ENCODE measurements at places on chromosomes 12 and 14.

GRCh38 chr14:61568572-61569011, 126.7 kb upstream of the HIF1A start:
- no peak for DNase-seq

DNA sequence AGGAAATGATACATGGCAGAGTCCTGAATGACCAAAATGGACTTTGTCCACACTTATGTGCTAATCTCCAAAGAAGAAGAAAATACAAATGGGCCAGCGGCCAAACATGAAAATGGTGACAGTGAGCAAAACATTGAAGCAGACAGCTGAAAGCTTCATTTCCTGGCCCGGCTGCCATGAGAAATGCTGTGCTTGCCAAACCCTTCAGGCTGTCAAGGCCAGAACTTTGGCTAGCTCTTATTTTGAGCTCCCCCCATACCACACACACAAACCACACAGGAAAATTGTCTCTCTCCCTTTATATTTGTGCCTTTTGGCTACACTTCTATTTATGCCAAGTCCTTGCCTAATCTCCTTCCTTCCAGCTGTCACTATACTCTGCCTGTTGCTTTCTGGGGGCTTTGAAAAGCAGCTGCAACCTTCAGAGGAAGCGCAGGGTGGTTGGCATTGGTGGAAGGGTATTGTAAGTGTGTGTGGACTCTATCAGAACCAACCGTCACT, 323.8 kb downstream of the RAD51B start:
- DNase-seq = peak; percentile 78

DNA sequence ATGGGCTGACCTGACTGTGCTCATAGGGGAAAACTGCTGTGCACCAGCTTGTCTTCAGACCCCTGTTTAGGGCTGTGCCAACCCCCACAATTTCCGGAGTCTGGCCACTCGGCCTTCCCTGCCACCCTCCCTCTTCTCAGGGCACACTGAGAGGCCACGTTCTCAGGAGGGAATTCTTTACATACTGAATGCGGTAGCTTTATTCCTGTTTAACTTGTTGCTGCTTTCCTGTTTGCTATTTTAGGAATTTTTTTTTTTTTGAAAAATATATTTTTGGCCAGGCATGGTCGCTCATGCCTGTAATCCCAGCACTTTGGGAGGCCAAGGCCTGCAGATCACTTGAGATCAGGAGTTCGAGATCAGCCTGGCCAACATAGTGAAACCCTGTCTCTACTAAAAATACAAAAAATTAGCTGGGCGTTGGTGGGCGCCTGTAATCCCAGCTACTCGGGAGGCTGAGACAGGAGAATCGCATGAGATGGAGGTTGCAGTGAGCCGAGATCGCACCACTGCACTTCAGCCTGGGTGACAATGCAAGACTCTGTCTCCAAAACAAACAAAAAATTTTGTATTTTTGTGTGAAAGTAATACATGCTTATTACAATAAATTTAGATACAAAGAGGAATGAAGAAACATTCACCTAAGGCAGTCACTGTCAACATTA, 39.5 kb downstream of the TPCN1 start:
- DNase-seq = no peak

- peak; percentile 53 for DNase-seq
Measured at GRCh38 chr14:95993768-95994592, 45.2 kb upstream of the C14orf132 start.

DNA sequence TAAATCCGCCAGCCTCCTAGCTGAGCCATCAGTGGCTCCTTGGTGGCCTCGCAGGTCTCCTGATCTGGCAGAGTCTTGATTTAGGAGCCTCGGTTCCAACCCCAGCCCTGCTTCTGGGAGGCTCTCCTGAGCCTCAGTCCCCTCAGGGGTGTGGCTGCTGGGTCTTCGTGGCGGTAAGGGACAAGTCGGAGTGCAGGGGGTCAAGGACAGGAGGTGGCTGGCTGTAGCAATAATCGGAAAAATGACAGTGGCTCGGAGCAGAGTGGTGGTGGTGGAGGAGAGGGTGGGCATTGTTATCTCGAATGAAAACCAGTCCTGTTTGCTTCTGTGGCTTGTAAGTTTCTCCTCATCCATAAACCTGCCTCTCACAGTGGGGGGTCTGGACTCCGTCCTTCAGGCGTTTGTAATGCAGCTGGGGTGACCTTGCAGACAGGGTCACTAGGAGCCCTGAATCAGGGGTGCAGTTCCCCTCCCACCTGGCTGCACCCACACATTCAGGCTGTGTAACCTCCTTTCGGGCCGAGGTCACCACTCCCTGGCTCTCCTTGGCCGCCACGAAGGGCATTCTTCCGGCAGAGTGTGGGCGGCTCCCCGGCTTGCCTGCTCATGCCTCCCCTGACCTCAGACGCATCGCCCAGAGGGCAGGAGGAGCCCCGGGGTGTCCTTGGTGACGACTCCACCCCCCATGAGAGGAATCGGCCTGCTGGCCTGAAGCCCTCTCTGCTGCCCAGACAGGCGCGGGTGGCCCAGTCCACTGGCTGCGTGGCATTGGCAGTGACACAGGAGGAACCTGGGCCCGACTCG, 8.1 kb downstream of the BCL7A start:
- no peak for DNase-seq

DNA sequence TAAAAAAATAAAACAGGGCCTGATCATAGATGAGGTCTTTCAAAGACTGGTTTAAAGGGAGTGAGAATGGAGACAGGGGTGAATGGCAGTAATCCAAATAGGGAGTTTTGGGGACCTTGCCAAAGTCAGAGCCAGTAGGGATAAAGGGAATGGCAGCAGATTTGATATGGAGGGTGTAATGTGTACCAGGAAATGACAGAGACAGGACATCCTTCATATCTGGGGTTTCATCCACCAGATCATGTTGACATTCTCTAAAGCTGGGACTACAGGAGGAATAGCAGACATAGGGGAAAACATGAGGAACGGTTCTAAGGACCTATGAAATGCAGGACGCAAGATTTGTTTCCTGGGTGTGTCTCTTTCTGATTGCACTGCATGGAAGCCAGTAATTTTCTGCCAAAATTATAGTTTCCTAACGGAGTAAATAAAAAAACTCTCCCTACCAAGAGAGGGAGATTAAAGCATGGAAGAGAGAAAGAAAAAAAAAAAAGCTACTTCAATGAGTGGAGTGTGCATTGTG, 169.9 kb downstream of the PRKD1 start:
- no peak for DNase-seq

DNA sequence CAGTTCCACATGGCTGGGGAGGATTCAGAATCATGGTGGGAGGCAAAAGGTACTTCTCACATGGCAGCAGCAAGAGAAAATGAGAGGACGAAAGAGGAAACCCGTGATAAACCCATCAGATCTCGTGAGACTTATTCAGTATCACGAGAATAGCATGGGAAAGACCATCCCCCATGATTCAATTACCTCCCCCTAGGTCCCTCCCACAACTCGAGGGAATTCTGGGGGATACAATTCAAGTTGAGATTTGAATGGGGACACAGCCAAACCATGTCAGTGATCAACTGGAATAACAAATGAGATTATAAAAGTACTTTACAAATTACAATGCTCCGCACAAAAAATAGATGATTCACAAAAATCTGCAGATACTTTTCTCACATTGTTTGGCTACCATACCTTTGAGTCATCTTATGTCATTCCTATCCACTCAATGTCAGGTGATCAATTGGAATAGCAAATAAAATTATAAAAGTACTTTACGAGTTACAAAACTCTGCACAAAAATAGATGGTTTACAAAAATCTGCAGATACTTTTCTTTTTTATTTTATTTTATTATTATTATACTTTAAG, 338.9 kb downstream of the C12orf50 start:
- no peak for DNase-seq

DNA sequence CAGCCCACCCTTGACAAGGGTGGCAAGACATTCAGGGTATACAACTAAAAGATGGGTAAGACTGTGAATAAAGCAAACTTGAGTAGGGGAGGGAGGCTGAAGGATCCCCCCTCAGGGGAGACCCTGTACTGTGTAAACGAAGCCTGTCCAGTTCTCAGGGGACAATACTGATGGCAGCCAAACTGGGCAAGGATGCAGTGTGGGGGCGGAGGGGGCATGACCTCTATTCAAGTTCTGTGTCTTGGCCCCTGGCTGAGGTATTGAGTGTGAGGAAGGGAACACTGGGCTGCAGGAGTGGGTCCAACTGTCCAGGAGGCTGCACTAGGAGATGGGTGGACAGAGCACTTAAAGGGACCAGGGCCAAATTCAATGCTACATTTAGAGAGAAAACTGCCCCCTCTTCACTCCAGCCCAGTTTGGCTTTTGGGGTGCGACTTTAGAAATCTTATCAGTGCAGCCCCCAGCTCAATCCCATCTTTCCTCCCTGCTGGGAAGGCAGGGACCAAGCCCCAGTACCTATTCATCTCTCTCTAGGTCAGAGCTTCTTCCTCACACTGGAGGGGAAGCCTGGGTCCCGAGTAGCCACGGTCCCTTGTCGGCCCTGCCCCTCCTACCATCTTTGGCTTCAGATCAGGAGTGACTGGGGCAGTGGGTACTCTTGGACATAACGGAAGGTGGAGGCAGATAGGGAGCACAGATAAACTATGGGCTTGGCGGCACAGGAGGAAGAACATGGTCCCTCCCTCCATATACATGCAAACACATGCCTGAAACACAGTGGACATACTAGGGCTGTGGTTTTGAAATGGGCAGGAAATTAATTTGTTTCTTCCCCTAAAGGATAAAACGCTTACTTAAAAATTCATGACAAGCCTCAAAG, 11.8 kb downstream of the SLC39A5 start:
- DNase-seq = no peak

GRCh38 chr14:69002069-69002468, 23.0 kb upstream of the ACTN1 start:
- DNase-seq = no peak

DNA sequence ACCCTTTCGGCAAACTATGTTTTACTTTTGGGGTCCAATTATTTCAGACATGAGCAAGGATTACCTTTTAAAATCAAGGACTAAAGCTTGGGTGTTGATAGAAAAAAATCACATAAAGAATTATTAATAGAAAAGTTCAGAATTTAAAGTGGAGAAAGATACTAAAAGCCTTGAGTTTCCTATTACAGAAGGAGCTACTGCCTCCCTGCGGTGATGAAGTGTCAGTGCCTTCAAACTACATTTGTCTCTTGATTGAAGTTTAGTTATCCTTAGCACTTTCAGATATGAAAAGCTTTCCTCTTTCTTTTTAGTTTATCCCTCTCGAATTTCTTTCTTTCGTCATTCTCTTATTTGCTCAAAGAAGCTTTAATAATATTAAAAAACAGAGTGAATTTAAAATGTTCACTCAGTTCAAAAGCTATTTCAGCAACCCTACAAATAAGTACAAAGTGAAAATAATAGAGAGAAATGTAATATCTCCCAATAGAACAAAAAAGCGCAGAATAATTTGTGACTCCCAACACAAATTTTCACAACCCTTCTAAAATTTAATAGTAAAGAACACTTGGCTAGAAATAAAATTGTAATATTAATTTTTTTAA, 87.6 kb downstream of the SEC23A start:
- DNase-seq = peak; percentile 58

- DNase-seq = no peak
Measured at GRCh38 chr14:59214702-59215302, 26.3 kb downstream of the DAAM1 start.

- no peak for DNase-seq
Measured at GRCh38 chr14:62006116-62006731, 244.0 kb downstream of the SNAPC1 start.

DNA sequence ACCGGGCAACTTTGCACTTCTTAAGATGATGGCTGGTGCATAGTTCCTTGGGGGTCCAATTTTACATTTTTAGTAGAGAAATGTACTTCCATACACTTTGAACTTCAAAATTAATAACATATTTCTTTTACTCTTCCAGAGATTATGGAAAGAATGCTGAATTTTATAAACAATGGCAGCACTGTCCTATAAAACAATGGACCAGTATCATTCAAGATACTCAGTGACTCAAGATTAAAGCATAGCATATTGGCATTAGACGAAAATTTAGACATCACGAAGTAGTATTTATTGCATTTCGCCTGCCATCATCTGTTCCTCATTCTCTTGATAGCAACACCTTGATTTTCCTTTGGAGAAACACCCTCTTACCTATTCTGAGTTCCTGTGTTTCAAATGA, 118.3 kb upstream of the ATF7IP start:
- no peak for DNase-seq

DNA sequence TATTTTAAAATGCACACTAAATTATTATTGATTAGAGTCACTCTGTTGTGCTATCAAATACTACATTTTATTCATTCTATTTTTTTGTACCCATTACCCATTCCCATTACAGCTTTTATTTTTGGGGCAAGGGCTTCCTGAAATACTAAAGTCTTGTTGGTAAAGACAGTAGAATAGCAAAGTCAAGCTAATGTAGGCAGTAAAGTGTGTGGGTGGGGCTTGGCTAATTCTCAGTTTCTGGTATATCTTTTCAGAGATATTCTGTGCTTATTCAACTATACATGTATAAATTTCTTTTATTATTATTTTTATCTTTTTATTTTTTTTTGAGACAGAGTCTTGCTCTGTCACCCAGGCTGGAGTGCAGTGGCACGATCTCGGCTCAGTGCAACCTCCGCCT, 22.3 kb upstream of the PHC1 start:
- DNase-seq = no peak

DNA sequence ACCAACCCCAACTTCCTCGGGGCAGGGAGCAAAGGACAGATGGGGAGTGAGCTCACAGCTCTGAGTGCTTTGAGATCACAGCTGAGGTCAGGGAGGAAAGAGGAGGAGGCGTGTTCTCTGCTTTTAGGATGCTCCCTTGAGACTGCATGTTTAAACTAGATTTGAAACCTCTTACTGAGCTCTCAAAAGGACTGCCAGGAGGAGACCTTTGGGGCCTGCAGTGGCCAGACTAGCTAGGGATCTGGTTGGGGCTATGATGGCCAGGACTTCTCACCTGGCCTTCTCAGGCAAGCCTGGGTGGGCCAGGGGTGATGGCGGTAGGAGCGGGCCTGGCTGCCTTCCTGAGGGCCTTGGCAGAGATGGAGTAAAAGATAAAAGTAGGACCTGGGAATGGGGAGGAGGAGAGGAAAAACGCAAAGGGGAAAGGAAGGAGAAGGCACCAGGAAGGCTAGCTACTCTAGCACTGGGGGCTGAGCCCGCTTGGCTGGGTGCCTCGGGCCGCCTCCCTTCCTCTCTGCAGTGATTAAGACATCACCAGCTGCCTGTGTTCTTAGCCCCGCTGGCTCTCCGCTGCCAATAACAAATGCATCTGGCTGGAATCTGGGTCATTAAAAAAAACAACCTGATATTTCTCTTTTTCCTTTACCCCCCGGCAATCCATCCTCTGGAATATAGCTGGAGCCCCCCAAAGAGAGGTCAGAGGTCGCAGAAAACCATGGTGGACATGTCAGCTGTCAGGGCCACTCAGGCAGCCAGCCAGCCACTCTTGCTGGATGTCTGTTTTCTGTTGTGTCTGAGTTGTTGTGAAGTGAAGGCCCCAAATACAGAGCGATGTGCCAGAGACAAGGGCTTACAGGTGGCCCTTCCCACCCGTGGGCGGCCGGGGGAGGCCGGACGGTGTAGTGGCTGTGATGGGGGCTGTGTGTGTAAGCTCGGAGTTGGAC, 141.3 kb downstream of the TSPAN9 start:
- peak; percentile 77 for DNase-seq

- DNase-seq = no peak
Measured at GRCh38 chr14:103070971-103071542, 13.0 kb upstream of the LBHD2 start.
